T-helper 2 cell (primary cell): ENCODE measurements at places on chromosomes 16 and 17.

GRCh38 chr17:19726631-19727376 lies 10.4 kb upstream of the SLC47A2 start:
- DNase-seq = no peak

- no peak for DNase-seq
These were observed 58.2 kb upstream of the LHX1 start for GRCh38 chr17:36879027-36879426.

- peak; percentile 30 for DNase-seq
These were observed 30.0 kb downstream of the TBC1D16 start for GRCh38 chr17:80005360-80006338.

DNA sequence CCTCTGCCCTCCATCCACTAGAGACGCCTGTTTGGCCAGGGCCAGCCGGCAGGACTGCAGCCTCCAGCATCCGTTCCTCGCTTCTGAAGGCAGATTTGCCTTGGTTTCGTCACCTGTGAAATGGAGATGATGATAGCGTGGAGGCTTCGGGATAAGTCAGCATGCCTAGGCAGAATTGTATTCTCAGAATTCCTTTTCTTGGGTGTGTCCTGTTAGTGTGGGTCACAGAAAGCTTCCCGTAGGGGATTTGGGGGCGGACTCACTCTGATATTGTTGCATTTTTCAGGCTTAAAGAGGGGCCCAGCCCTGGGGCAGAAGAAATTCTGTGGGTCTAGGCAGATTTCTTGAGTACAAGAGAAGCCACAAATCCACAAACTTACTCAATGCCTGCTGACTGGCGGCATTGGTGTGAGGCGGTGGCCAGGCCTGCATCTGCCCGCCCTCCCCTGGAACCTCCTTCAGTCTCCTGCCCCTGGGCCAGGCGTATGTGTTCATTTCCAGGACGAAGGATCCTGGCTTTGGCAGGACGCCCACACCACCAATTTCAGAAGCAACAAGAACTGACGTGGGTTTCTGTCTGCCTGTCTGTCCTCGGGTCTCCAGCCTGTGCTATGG lies 17.6 kb downstream of the CCDC42 start:
- DNase-seq = no peak

DNA sequence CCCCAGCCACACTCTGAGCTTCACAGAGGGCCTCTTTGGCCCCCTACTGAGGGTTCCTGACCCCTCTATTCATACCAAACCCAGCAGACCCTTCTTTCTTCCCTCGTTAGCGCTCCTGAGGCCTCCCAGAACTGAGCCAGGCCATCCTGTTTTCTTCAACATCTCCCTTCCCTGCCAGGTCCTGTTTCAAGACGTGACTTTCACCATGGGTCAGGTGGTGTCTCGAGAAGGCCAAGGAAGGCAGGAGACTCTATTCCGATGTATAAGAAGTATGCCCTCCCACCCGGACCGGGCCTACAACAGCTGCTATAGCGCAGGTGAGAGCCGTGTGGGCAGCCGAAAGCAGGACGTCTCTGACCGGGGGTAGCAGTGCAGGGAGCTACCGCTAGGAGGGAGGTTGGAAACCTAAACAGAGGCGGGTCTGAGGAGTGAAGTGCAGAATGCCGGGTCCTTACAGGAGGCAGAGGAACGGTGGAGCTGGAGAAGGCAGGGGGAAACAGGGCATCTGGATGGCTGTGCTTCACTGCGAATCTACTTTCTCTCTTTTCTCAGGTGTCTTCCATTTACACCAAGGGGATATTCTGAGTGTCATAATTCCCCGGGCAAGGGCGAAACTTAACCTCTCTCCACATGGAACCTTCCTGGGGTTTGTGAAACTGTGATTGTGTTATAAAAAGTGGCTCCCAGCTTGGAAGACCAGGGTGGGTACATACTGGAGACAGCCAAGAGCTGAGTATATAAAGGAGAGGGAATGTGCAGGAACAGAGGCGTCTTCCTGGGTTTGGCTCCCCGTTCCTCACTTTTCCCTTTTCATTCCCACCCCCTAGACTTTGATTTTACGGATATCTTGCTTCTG lies 1.3 kb upstream of the SENP3 start:
- DNase-seq = peak; percentile 62

DNA sequence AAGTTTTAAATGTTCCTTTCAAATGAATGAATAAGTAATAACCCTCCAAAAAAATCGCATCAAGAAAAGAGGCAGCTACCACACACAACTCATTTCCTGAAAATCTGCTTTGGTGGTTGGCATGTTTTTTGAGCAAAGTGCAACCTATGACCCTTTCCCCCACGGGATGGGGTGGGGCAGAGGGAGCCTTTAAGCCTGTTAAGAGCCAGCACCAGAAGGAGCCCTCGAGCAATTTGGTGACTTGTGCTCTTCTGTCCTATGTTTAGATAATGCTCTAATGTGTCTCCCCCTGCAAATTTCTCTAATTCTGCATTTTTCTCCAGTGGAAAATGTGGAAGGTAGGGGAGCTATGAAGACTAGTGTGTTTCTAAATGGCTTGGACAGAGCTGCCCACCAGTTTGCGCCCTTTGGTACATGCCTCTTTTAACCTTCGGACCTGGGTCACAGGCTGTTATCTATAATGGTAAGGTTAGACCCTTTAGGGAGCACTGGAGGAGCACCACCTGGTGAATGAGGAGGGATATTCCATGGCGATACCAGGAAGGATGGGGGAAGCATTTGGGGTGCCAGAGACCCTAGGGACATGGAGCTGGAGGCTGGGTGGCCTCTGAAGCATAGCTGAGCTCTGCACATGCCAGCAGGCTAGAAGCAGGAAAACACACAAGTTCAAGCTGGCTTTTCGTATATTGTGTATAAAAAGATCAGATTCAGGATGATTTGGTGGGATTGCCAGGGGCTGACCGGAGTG lies 1.6 kb downstream of the PYCARD start:
- peak; percentile 36 for DNase-seq

DNA sequence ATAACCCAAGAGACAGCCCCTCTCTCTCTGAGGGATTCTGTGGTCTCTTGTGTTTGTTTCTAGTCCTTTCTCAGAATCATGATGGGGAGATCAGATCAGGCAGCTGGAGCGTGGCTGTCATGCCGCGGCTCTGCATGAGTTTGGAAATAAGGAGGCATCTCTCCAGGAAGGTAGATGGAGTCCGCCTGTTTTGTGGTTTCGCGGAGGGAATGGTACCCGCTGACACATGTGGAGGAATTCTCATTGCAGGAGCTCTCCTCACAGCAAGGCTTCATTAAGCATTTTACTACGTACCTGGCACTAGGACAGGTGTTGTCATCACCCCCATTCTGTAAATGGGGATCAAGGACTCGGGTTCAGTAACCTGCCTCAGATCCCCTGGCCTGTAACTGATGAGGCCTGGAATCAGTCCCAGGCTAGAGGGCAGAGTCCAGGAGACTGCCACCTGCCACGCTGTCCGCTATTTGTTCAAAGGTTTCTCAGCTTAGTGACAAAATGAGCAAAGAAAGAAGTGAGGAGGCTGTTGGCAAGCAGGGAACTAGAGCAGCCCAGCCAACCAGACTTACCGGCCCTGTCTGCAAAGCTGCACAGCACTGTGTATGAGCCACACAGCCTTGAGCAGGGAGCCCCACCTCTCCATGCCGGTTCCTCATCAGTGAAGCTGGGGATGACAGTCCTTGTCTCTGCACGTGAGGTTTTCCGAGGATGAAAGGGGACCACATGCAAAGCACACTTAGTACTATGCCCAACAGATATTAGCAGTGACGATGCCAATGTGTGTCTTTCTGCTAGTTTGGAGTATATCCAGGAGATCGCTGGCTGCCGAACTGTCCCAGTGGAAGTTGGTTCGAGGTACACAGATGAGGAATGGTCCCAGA lies 11.0 kb downstream of the KDM8 start:
- DNase-seq = no peak

DNA sequence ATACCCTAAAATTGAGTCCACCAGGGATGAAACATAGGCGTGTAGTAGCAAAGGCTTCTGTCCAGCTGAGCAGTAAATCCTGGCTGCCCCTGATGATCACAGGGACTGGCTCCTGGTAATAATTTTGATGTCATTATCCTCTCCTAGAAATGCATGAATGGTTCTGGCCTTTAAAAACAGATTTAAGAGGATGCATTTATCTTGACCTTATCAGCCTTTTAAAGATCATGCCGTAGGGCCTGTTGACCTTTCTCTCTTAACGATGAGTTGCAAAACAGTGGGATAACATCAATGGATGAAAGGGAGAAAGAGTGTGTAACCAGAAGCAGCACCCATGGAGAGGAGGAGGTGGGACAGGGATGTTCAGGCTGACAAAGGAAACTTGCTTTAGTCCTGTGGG lies 128.5 kb downstream of the CA10 start:
- DNase-seq = no peak

- no peak for DNase-seq
These were observed 28.9 kb upstream of the CDH15 start for GRCh38 chr16:89142474-89143195.

GRCh38 chr17:40574292-40574691 lies 9.0 kb upstream of the CCR7 start:
- no peak for DNase-seq

GRCh38 chr16:66948134-66948836 lies 12.8 kb upstream of the CES3 start:
- no peak for DNase-seq

DNA sequence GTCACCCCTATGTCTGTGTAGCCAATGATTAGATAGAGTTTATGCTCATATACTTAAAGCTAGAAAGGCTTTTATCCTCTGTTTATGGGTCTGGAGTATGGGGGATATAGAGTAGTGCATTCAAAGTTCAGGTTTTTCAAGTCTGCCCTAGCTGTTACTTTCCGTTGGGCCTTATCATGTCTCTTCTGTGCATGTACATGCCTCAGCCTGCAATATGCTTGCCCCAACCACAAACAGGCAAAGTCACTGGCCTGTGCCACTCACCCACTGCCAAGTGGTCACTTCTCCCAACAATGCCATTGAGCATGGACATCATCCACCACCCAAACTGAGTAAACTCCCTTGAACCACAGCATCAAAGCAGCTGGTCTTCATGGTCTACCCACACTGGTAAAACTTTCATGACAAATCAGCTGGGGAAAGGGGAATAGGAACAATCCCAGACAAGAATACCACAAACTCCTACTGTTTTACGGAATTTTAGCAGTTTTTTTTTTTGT lies 70.3 kb upstream of the C17orf78 start:
- DNase-seq = no peak

- DNase-seq = no peak
These were observed 17.4 kb downstream of the MFSD6L start for GRCh38 chr17:8781776-8782175.

GRCh38 chr16:50316848-50317630 lies 50.7 kb downstream of the ADCY7 start:
- DNase-seq = no peak

- no peak for DNase-seq
These were observed 902.5 kb downstream of the KCNJ2 start for GRCh38 chr17:71071837-71072236.

DNA sequence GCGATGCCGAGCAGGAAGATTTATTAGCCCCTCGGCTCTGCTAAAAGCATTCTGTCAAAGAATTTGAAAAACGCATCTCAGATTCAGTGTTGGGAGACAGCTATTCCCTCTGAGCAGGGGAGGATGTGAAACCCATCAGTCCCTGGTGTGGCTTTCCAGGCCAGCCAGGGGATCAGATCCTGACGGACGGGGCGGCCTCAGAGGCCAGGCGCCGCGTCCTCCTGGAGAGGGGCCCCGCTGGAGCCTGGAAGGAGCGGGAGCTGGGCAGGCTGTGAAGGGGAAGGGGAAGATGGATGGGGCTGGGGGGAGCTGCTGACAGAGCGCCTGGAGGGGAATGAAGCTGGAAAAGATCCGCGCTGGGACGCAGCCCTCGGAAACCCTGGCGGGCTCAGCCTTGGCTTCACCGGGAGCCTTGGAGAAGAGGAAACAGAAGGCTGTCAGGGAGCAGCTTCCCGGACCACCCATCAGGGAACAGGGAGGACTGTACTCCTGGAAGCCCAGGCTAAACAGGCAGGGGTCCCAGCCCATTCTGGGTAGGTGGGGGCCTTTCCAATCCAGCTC lies 358.0 kb downstream of the C16orf95 start:
- no peak for DNase-seq

GRCh38 chr17:73324711-73325526 lies 13.1 kb upstream of the CDC42EP4 start:
- DNase-seq = no peak

DNA sequence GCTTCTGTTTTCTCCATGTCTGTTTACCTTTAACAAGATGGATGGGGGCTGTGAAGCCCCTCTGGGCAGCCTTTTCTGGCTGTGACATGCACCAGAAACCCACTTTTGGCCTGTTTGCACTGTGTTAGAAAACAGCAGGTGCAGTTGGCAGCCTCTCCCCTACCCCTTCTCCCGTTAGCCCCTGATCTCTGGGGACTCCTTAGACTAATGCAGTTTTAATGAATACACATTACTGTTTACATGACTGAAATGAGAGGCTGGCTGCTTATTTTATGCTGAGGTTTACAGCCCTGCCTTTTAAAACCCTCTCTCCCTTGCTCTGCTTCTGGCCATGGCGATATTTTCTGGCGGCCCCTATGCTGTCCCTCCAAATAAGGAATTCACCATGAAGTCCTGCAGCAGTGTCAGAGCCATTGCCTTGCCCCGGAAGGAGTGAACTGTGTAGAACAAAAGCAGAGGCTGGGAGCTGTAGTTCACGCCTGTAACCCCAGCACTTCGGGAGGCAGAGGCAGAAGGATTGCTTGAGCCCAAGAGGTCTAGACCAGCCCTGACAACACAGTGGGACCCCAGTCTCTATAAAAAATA lies 79.3 kb downstream of the PRKCB start:
- DNase-seq = no peak

GRCh38 chr17:37844158-37844976 lies 79.8 kb upstream of the TBC1D3K start:
- DNase-seq = peak; percentile 53
